ENCODE measurements at places on chromosomes 2 and 18.
A peak's percentile ranks its signal among the peaks of the same experiment; 100 is the strongest.

- no peak for DNase-seq
Observed at GRCh38 chr2:201854841-201855240, 48.5 kb downstream of the CDK15 start.

DNA sequence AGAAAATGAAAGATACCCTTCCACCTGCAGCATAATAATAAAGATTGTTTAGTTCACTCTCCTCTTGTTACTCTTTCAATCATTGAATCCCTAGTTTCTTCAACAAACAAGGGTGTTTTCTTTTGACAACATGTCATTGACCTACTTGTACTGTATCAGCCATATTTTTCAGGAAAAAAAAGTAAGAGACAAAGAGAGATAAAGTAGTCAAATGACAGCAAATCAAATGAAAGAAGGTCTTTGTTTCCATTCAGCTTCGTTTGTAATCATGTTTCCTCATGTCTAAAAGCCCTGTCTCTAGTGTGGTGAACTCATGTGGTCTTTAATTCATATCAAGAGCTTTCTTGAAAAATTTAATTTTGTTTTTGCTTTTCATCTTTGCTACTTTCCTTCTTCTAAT lies 557.8 kb upstream of the LRATD1 start:
- DNase-seq, result no peak

- no peak for DNase-seq
Observed at GRCh38 chr2:14720319-14720718, 87.8 kb downstream of the LRATD1 start.

GRCh38 chr2:44941551-44942234 lies at the start of gene SIX3:
Gene SIX3 (plus strand): TSS chr2:44941702. CDS start chr2:44942105, 403 bp downstream.
- DNase-seq, result no peak

DNA sequence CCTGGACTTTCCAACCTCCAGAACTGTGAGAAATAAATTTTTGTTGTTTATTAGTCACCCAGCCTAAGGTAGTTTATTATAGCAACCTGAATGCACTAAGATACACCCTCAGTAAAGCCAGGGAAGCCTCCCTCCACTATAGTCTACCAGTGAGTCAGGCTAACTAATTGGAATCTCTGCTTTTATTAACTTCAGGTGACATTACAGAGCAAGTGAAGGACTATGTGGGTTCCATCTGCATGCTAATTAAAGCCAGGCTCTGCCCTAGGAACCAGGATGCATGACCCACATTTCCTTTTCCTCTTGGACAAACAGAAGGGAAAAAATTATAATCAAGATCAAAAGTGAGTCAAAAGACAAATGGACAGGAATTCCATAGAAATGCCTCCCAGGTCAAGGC lies 56.1 kb downstream of the ZC3H8 start:
- DNase-seq, result no peak

DNA sequence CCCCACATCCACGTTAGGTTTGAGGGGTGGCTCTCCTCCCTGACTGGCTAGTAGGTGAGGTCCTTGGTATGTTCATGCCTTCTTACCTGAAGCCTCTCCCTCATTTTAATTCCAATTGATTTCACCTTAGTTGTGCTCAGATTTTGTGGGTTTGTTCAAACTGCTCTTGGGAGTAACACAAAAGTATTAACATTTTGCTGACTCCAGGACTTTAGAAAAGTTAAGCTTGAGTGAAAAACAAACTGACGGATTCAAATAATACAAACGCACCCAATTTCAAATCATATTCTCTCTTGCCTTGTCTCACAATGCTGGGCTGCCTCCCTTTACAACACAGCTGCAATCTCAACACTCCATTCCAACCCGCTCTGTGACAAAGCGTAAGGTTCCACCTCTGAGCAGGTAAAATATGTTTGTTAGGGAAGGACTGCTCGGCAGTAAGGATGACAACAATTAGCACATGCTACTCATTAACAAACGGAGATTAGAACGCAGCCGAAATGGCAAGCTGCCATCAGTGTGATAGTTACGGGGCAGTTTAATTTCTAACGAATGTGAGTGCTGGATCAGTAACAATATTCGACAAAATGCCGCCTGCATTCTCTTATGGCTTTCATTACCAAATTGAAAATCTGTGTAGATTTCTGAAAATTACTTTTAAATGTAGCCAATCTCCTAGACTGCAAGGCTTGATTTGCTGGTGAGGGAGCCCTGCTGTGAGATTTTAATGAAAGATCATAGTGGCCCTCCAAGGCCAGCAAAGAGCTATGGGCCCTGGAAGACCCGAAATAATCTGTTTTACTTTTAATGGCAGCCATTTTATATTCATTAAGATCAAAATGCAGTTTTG lies 730.6 kb upstream of the FANCL start:
- DNase-seq, result no peak

DNA sequence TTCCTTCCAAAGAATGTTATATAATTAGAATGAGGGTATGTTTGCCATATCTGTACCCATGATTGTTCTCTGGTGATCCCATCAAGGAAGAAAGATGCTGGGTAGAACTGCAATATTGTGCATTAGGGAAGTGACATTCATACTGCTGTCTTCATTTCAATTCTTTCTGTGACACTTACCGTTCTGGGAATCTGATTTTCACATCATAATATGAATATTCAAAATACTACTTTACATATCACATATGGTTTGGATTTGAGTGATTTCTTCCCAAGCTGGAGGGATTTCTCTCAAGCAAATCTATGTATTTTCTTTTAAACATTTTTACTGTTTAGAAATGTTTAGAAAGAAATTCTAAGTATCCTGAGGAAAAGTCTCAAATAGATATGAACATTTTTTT lies 168.4 kb upstream of the DDX18 start:
- no peak for DNase-seq

DNA sequence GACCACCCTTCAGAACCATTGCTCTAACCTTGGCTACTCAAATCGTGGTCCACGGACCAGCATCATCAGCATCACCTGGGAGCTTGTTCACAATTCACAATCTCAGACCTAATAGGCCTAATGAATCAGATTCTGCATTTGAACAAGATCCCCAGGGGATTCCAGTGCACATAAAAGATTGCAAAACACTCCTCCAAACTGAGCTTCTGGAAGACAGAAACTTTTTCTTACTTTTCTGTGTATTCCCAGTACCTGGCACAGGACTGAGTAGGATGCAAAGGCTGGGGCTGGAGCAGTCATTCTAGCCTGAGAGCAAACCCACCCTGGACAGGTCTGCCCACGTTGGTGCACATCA lies 115.1 kb upstream of the COPS8 start:
- DNase-seq, result peak; percentile 11

DNA sequence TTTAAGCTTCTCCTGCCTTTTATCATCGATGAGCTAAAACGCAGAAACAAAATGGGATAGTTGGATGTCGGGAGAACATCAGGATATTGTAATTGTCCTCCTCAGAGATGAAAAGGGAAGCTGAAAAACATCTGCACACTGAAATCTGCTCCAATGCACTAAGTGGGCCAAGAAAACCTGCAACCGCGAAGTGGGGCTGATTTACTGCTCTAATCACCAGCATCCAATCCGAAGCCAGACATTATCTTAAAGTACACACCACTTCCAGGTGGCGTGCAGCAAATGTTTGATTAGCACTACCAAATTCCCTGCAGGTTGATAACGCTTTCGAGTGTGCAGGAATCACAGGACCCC lies 230.3 kb upstream of the SLC14A2 start:
- DNase-seq, result peak; percentile 58

GRCh38 chr2:75640621-75641121 lies 5.9 kb upstream of the MRPL19 start:
- DNase-seq, result peak; percentile 75

- DNase-seq, result no peak
Observed at GRCh38 chr2:61949714-61950560, 44.5 kb downstream of the COMMD1 start.

- peak; percentile 4 for DNase-seq
Observed at GRCh38 chr2:26542194-26542455, 64.2 kb upstream of the OTOF start.

GRCh38 chr2:145199827-145200706 lies 680.1 kb upstream of the ZEB2 start:
- no peak for DNase-seq

- DNase-seq, result no peak
Observed at GRCh38 chr2:234300932-234301823, 195.7 kb downstream of the ARL4C start.

DNA sequence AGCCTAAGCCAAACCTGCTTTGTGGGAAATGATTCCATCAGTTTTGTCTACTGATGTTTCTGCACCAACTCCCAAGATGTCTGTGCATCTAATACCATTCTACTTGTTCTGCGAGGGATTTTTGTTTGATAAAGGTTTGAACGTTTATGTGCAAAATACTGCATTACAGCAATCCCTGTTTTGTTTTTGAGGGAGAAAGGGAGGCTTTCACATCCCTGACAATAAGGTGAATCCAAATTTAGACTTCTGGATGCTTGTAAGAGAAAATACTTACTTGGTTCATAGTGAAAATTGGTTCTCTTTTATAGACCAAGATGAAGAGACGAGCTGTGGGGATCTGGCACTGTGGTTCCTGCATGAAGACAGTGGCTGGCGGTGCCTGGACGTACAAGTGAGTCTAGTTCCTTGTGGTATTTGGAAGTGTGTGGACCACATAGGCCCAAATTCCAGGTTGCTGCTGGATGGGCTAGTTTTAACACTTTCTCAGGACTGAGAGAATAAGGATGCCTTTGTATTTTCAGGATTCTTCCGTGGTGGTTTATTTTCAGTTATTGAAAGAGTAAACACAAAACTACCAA lies 1.1 kb downstream of the RPL37A start:
- no peak for DNase-seq

- no peak for DNase-seq
Observed at GRCh38 chr2:182763311-182763912, 47.4 kb downstream of the DNAJC10 start.

- DNase-seq, result no peak
Observed at GRCh38 chr2:113826346-113827285, 63.3 kb upstream of the ACTR3 start.

DNA sequence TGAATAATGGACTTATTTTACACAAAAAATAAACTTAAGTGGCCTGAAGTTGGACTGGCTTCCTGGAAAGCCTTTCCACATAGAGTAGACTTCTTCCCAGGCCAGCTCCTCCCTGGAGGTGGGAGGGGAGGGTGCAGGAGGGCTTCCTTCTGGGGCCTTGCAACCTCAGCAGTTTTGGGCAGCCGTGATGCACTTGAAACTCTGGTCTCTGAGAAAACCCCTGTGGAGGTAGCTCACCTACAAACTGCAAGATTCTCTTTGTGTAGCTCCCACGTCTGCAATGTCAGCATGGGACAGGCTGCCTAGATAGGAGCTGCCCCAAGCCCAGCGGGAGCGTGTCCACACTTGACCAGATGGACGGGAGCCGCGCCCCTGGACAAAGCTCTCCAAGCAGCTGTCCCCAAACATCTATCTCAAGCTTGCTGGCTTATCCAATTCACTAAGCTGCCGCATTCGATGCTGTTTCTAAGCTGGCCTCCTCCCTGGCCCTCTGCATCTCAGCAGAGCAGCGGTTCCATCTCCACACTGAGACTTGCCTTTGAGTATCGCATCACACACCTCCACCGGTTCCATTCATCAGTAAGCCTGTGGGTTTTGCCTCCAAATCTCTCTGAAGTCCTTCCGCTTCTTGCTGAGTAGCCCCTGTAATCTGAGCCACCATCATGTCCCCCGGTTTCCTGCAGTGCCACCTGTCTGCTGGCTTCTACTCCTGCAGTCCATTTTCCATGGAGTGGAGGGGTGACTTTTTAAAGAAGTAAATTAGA lies 1.6 kb upstream of the LPIN1 start:
- peak; percentile 48 for DNase-seq

DNA sequence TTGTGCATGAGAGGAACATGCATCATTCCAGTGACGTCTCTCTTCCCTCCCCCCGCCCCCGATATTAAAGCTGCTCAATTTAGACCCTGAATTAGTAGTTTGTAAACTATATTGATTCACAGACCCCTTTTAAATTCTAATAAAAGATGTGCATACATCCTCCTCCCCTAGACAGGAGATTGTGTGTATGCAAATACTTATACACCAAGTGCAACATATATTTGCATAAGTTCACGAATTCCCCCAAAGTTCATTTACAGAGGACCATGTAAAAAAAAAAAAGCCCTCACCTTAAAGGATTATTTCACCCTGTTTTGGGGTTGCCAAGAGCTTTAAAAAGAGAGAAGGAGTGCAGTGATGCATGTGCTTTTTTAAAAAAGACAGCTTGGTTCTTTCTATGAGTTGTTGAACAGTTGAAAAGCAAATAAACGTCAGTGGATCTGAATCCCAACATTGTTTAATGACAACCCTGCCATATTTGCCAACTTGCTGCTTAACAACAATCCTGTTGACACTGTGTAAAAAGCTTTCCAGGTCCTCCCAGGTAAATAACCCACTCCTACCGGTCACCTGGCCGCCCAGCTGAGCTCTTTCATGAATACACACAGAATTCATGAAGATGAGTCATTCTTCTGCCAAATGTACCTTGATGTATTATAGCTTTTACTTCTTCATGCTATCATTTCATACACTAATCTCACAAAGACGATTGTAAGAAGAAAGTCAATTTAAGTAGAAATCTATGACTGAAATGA lies 211.5 kb downstream of the IKZF2 start:
- DNase-seq, result no peak

DNA sequence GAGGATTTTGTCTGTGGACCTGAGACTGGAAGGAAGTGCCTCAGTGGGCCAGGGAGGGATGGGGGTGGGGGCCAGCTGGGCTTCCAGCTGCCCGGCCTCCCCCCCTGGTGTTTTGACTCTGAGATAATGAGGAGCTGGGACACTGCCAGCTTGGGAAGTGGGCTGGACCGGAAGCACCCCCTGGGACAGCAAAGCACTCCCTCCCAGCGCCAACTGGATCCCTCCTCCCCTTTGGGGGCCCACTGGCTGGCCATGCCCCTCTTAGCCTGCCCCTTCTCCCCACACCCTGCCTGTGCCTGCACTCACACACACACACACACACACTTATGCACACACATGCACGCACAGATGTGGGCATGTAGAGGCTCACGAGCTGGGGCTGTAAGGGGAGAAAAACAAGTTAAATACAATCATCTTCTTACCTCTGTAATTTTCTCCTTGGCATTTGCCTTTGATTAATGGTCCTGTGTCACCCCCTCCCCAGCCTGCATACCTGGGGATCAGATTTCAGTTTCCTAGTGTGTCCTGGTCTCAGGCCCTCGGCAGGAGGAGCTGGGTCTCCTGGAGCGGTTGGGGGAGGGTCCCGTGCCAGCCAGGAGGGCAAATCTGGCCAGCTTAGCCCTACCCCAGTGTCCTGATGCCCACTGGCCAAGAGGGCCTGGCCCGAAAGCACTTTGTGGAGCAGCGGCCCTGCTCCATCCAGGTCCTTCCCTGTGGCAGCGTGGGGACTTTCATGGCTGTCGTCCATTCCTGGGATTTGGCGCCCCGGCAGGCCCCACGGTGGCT lies 3.6 kb downstream of the ITM2C start:
- DNase-seq, result peak; percentile 50

GRCh38 chr18:55318951-55319441 lies 269.0 kb downstream of the TCF4 start:
- DNase-seq, result no peak

GRCh38 chr2:109207176-109207575 lies 78.2 kb downstream of the SH3RF3 start:
- no peak for DNase-seq

- no peak for DNase-seq
Observed at GRCh38 chr2:214839464-214839863, 30.0 kb upstream of the BARD1 start.

- DNase-seq, result peak; percentile 71
Observed at GRCh38 chr2:41698678-41699422, 349.0 kb upstream of the PKDCC start.

- DNase-seq, result no peak
Observed at GRCh38 chr2:157732596-157732995, 103.9 kb upstream of the ACVR1C start.

Measured in right hindlimb (tissue), 1 donor.